ENCODE measurements at places on chromosomes 4 and X. TPM values are rescaled to one million over a fixed set of nuclear protein-coding genes. Genes with fewer than 3 reads are reported as not detected.
A peak's percentile ranks its signal among the peaks of the same experiment; 100 is the strongest.

Gene MAD2L1
- polyA plus RNA-seq = 13.3 TPM

Gene PRR32
- polyA plus RNA-seq = 106 TPM

- peak; percentile 69 for DNase-seq
These were observed 580 bp upstream of the MMGT1 start for GRCh38 chrX:135974279-135974856.

DNA sequence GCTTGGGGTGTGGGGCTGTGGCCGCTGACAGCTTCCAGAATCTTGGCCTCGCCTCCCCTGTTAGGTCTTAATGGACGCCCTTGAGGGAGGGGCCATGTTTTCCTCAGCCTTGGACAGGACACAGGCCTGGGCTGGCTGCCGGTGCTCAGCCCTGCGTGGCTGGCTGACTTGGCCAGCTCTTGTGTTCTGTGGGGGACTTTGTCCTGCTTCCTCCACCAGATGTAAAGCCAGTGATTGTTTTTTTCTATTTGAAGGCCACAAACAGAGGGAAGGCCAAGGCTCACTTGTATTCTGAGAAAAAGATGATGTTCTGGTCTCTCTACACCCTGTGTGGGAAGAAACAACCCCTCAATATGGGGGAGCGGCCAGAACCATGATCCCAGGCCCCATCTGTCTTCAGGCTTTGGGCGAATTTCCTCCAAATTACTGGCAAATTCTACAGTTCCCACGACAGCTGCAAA lies 71.3 kb downstream of the HTRA3 start:
- peak; percentile 94 for DNase-seq

- DNase-seq = no peak
These were observed 7.3 kb upstream of the TMEM185A start for GRCh38 chrX:149638860-149639259.

GRCh38 chr4:19850909-19851308 lies 400.8 kb upstream of the SLIT2 start:
- no peak for DNase-seq
